ENCODE measurements at places on chromosomes 13 and 19.

GRCh38 chr19:35211545-35212230 lies 16.9 kb downstream of the FAM187B start:
- peak; percentile 84 for DNase-seq

DNA sequence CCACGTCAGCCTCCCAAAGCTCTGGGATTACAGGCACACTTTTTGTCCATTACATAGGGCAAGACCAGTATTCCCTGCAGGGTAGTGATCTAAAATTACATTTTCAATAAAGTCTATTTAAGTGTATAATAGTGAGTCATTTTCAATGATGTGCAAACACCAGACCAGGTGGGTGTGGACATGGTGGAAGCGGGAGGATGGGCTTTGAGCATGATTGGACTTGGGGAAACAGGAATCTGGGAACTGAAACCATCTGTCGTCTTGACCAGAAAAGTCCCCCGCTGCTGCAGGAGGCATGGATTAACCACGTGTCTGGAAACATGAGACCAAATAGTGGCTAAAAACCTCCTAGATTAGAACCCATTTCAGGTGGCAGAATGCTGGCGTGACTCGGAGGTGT lies 4.9 kb downstream of the FXYD3 start:
- no peak for DNase-seq

DNA sequence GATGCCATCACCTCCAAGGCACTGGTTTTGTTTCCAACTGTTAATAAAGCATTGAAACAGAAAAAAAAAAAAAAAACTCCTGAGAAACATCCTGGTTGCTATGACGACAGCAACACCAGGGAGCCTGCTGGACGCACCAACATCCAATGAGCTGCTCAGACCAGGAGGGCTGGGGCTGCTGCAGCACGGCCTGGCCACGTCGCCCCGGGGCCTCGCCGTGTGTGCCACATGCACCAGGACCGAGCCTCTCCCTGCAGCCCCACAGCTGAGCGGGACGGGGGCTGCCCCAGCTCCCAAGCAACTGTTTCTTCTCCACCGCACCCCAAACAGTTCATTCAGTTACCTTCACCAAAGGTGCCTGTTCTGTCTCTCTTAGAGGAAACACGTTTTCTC lies 54.5 kb downstream of the RASA3 start:
- DNase-seq = no peak

GRCh38 chr13:114106991-114107685 lies 25.3 kb downstream of the RASA3 start:
- DNase-seq = no peak

GRCh38 chr13:81771951-81772350 lies 1431.0 kb upstream of the SPRY2 start:
- DNase-seq = no peak

GRCh38 chr19:49391581-49392399 lies 3.7 kb downstream of the KASH5 start:
- peak; percentile 80 for DNase-seq

DNA sequence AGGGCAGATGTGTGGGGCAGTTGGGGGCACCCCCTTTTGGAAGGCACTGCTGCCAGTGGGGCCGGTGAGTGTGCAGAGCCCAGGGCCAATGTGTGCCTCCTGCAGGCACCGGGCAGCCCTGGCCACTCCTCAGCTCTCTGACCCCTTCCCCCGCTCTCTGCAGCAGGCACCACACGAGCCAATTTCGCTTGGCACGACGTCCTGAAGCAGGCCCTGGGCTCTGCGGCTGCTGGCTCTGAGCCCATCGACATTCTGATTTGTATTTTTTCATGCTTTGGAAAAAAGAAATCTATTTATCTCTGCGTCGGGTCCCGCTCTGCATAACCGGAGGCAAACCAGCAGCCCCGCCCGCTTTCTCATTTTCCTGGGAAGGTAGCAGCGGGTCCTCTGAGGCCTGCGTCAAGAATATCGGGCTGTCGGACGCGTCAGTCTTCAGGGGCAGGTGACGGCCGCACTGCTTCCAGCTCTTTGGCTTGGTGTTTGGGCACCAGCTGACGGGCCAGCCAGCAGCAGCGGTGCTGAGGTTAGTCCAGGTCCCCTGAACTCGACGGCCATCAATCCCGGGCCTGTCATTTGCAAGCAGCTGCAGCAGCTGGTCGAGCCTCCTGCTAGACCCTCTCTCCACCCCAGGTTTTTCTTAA lies 134.3 kb downstream of the KDM4B start:
- DNase-seq = no peak

GRCh38 chr19:35155441-35155840 lies 906 bp downstream of the FXYD5 start:
- DNase-seq = no peak

DNA sequence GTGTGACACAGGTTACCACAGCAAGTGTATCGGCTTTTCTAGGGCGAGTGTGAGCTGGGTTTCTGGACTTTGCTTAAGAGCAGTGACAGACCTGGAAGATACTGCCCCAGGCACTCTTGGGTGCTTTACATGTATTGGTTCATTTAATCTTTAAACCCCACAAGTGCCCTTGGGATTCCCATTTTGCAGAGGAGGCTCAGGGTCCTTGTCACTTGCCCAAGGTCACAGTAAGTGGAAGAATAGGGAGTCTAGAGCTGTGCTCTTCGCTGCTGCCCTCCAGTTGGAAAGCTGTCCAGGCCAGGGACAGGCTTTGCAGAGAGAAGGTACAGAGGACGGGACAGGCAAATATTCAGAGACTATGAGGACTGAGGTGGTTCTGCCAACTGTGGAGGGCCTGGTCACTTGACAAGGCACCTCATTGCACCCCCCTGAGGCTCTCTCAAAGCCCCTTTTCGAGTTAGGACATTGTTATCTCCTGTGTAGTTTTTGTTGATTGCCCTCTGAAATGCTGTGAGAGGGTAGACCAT lies 42.4 kb downstream of the BBC3 start:
- no peak for DNase-seq

DNA sequence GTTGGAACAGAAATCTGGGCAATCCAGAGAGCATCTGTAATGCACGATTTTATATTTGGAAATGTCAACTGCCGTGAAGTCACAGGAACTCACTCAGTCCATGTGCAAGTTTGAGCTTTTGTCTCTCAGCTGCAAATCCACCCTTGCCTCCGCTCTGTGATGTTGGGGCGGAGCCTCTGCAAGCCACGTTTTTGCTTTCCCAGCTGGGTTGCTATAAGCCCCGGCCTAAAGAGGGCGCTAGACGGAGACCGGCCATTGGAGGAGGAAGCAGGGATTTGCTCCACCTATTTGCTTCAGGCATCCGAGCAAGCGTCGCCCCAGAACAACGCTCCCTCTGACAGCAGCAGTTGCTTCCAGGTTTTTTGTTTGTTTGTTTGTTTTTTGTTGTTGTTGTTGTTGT lies 56.2 kb downstream of the TRPM4 start:
- DNase-seq = no peak

DNA sequence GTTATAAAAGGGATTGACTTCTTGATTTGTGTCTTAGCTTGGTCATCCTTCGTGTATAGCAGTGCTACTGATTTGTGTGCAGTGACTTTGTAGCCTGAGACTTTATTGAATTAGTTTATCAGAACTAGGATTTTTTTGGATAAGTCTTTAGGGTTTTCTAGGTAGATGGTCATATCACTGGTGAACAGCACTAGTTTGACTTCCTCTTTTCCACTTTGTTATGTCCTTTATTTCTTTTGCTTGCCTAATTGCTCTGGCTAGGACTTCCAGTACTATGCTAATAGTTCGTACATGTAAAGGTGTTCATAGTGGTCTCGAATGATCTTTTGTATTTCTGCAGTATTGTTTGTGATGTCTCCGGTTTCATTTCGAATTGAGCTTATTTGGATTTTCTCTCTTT lies 145.4 kb downstream of the DNAJC3 start:
- DNase-seq = no peak

DNA sequence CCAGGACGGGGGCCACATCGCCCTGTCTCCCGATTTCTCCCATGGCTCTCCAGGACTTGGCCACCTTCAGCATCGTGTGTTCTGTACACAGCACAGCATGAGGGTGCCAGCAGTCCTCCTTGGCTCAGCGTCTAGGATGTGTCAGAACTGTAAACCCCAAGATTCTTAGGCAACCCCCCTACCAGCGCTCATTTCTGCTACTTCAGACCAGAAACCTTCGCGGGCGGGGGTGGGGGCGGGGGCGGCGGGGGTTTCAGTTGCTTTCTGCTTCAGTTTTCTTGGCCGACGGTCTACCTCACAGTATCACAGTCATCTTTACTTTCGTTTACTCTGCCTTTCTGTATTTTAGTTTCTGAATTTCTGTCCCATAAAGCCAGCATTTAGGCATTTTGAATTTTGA lies 82.4 kb downstream of the GGACT start:
- DNase-seq = no peak

DNA sequence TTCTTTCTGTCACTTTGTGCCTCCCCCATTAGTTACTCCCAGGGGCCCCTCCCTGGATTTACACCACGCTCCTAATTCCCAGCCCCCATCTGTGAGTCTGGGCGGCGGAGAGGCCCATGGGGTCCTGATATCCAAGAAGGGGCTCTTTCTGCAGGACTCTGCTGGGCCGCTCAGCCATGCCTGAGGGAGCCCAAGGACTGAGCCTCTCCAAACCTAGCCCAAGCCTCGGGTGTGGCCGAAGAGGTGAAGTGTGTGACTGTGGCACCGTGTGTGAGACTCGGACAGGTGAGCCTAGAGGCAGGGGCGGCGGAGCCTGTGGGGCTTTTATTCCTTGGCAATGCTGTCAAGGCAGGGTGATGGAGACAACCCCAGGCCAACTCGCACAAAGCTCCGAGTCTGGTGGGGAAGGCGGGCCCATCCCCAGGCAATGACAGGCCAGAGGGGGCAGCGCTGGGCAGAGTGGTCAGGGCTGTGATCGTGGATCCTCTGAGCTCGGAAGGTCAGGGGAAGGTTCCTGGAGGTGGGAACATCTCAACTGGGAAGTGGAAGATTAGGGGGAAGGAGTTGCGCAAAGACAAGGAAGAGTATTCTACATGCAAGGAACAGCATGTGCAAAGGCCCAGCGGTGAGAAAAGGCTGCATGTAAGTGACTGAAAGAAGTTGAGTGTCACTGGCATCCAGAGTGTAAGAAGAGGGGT lies 1.6 kb downstream of the PLEKHG2 start:
- DNase-seq = no peak

- no peak for DNase-seq
These were observed 178.6 kb downstream of the SHISA2 start for GRCh38 chr13:25873242-25873612.

- DNase-seq = no peak
These were observed 906.3 kb upstream of the GPC6 start for GRCh38 chr13:92320323-92320722.

GRCh38 chr13:43364210-43365038 lies 341.0 kb downstream of the DNAJC15 start:
- DNase-seq = no peak

GRCh38 chr13:74128156-74128767 lies 5.9 kb downstream of the KLF12 start:
- DNase-seq = no peak

DNA sequence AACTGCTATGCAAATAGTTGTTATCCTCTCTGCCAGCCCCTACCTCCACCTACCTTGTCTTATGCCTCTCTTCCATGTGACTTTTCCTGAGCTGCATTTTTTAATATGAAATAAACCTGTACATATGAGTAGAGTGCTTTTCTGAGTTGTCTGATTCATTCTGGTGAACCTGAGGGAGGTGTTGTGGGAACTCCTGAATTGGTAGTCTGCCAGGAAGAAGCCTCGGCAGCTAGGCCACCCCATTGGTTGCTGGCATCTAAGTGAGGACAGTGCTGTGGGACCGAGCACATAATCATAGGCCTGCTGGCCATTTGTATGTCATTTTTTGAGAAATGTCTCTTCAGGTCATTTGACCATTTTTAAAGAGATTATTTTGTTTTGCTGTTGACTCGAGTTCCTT lies 1146.8 kb downstream of the UQCRFS1 start:
- no peak for DNase-seq

DNA sequence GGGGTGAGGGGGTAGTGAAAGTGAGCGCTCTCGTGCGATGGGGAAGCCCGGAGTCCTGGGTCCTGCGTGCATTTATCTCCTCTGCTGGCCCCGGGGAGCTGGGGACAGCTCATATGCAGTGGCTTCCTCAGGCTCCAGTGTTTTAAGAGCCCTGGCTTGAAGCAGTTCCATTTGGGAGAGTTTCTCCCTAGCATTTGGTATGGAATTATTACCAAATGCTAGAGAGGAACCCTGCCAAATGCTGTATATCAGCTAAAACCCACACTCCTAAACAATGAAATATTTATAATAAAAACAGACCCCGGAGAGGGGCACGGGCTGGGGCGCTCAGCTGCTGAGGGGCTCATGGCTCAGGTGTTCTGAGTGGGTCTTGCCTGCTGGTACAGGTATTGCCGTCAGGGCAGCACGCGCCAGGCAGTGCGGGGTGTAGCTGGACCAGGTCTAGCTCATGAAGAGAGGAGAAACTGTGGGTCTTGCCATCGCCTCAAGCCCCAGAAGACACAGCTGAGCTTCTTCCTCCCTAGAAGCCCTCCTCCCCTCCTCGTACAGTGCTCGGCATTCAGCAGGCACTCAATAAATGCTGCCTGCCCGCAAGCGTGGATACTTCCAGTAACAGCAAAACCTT lies 163.6 kb upstream of the ZNF536 start:
- no peak for DNase-seq

DNA sequence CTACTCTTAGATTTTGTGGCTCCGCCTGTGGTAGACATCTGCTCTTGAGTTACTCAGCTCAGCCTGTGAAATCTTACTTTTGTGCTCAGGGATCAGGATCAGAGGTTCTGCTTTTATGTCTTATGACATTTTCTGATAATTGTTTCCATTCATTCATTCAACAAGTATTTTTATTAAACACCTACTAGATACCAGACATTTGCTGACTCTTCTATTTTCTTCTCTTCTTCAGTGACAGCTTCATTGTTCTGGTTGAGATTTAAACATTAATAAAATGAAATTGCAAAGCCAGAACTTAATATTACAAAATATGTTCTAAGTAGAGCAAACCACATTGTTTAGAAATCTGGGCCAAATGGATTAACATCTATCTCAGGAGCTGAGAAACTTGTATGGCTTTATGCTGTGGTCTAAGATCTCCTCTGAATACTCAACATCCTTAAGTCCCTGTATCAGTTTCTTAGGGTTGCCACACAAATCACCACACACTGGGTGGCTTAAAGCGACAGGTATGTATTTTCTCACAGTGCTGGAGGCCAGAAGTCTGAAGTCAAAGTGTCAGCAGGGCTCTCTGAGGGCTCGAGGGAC lies 15.8 kb upstream of the MICU2 start:
- DNase-seq = no peak

GRCh38 chr13:35690581-35691207 lies 214.2 kb upstream of the MAB21L1 start:
- no peak for DNase-seq

DNA sequence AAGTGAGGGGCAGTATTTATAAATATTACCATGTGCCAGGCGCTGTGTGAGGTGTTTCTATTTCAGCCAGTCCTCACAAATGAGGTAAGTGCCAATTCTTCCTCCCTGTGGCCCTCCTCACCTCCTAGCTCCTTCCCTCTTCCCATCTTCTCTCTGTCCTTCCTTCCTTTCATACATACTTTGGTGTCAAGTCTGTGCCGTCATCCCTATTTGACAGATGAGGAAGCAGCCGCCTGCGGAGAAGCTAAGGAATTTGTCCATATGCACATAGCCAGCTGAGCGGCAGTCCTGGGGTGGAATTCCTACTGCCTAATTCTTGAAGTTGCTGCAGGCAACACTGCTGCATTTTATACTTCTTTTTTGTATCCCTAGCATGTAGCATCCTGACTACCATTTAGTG lies 150.8 kb downstream of the B3GLCT start:
- no peak for DNase-seq
